ENCODE measurements at places on chromosomes 11 and 22. TPM values are rescaled to one million over a fixed set of nuclear protein-coding genes. Genes with fewer than 3 reads are reported as not detected.
A peak's percentile ranks its signal among the peaks of the same experiment; 100 is the strongest.

The OR8D4 gene
- not detected for total RNA-seq

GRCh38 chr11:67440229-67441097 lies 2.8 kb downstream of the CORO1B start:
- DNase-seq = no peak

DNA sequence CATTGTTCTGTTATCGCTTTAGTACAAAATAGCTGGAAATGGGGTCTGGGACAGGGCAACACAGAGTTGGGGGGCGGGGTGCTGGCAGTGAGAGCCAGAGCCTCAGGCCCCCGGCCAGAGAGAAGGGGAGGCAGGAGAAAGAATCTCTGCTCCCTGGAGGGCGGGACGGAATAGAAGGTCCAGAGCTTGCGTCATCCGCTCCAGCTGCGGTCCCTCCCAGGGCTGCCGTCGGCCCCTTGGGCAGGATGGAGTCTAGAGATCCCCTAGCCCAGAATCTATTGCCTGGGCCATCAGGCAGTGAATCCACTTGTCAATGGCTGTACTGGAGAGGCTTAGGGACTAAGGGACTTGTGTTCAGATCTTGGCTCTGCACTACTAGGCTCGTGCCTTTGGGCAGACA lies 5.0 kb downstream of the TP53I11 start:
- peak; percentile 82 for DNase-seq

- DNase-seq = peak; percentile 66
Observed at GRCh38 chr11:115607621-115608221, 103.5 kb upstream of the CADM1 start.
